ENCODE measurements at places on chromosomes 12 and 14.
A peak's percentile ranks its signal among the peaks of the same experiment; 100 is the strongest.

DNA sequence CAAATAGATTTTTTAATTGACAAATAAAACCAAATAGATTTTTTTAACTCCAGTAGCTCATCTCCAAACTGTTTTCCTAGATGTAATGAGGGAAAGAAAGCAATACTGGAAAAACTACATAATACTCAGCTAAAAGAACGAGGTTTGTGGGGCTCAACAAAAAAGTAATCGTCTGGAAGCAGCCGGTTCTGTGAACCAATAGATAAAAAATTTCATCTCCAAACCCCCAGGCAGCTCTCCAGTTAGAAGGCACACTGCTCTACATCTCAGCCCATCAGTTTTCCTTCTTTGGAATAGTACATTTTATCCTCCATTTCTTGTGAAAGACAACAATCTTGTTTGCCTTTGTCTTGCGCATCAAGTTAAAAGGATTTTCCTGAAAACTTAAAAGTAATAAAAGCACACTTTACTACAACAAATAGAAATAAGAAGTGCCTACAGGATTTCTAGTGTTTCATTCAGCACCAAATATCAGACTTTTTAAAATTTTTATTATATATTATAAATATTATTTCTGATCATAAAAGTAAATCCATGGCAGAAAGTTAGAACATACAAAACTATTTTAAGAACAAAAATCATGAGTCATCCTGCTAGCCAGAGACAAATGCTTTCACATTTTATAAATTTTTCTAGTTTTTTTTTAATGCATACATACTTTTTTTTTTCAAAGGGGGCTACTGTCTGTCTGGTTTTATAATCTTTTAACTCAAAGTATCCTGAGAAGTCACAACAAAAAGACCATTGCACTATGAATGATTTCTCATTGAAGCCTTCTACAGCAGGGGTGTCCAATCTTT, 67.7 kb downstream of the EPS8 start:
- DNase-seq, result no peak

DNA sequence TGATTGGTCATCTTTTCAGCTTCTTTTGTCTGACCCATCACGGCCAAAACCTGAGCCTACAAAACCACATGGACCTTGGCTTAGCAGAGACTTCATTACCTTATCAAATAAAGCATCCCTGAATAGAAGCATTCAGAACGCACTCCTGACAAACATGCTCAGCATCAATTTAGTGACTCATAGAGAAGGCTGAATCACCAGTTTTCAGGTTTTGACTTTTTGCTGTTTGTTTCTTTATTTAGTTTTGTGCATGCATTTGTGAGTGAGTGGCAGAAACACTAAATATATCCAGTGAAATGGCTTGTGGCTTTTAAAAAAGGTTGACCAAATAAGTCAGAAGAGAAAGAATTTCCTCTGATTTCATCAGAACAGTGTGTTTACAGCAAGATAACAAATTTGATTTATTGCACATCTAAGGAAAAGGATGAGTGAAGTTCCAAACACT, 19.0 kb upstream of the OVCH1 start:
- DNase-seq, result no peak

DNA sequence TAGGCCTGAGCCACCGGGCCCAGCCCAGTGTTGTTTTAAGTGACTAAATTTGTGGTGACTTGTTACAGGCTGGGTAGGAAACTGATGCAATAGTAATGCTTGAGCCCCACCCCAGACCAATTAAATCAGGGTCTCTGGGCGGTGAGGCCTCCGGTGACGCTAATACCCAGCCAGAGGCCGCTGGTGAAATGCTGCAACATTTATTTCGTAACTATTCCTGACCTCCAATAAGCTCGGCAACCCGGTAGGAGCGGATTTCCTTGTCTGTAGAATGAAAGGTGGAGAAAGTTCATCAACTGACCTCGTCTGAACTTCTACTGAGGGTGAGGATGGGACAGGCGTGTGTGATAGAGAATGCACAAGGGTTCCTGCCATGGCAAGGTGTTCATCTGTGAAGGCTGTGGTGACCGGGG, 42.3 kb downstream of the FZD10 start:
- DNase-seq, result no peak

GRCh38 chr14:75800792-75801191, 139.7 kb downstream of the TTLL5 start:
- no peak for DNase-seq

GRCh38 chr14:65035049-65035448, 48.4 kb downstream of the FNTB start:
- DNase-seq, result peak; percentile 69

DNA sequence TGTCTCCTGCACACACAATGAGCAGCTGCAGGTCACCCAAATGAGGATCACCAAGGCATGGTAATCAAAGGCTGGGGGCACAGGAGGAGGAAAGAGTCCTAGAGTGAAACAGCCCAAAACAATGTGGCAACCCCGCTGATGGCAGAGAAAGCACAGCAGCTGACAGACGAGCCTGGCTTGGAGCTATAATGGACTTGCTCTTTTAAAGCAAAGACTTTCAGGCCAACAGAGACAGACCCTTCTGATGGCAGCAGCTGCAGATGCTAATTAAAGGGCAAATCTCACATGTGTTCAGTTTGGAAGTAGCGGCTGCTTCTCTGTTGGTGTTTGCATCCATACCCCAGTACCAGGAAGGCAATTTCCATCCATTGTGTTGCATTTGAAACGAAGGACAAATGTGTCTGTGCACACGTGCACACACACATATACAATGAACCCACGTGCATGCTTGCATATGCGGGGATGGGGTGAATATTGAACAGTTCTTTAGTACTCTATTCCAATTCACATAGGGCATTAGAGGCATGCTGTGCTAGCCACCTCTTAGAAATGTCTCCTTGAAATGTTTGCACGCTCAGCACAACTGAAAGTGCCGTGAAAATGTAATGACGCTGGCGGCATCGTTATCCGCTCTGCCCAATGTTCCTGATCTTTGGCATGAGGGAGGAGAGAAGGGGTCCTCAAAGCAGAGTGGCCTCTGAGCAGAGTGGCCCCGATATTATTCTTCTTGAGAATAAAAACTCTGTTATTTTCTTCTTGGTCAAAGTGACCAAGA, 38.1 kb downstream of the CIT start:
- no peak for DNase-seq

GRCh38 chr12:29990971-29991370, 207.2 kb upstream of the TMTC1 start:
- DNase-seq, result no peak

DNA sequence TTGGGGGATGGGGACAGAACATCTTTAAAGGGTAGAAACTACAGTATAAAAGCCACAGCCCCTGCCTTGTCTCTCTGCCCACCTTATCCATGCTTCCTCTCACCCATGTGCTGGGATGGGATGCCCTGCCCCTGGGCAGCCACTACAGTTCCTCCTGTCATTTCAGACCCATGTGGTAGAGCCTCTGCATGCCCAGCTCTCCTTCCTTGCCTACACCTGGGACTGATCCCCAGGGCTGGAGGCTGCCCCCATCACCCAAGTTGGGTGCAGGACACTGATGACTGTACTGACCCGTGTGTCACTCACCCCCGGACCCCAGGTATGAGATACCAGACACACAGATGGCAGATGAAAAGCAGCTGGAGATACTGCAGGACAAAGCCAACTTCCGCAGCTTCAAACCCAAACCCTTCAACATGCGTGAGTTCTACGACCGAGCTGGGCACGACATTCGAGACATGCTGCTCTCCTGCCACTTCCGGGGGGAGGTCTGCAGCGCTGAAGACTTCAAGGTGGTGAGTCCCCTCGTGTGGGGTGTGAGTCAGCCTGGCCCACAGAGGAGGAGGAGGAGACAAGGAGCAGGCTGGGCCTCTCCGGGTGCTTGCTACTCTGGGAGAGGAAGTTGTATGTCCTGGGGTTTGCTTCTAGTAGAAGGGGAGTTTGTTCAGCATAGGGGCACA, 2.2 kb downstream of the ASIC1 start:
- DNase-seq, result no peak

GRCh38 chr14:29925101-29925722, 2.4 kb downstream of the PRKD1 start:
- DNase-seq, result no peak

- peak; percentile 86 for DNase-seq
Observed at GRCh38 chr12:57611108-57611826, at the start of gene ARHGEF25. Gene ARHGEF25, plus strand, starts transcription at chr12:57611435. Its CDS starts 460 bp downstream, at chr12:57611895.

GRCh38 chr12:55972911-55973598, 823 bp upstream of the RAB5B start:
- DNase-seq, result no peak

DNA sequence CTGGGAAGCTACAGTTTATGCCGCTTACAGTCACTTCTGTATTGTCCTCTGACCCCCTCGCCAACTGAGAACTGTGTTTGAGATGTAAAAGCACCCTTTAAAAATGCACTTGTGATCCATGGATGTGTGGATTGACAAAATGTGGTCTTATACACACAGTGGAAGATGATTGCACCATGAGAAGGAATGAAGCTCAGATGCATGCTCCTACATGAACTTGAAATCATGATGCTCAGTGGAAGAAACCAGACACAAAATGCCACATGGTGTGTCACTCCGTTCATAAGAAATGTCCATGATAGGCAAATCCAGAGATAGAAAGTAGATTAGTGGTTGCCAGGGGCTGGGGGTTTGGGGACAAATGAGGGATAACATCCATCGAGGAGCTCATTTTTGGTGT, 58.0 kb downstream of the PITPNM2 start:
- DNase-seq, result no peak

DNA sequence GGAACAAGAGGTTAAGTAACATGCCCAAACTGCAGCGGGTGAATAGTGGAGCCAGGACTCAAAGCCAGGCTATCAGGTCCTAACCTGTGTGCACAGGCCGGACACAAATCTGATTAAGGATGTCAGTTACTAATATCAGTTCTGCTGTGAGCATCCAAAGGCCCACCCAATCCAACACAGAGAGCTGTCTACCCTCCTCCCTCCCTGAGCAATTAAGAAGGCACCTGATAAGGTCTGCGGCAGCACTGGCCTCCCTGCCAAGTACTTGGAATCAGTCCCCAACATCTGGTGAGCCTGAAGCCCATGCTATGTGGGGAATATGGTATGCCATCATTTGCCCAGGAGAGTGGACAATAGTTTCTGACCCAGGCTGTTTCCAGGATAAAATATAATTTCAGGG, 3.9 kb downstream of the HEBP1 start:
- DNase-seq, result no peak

DNA sequence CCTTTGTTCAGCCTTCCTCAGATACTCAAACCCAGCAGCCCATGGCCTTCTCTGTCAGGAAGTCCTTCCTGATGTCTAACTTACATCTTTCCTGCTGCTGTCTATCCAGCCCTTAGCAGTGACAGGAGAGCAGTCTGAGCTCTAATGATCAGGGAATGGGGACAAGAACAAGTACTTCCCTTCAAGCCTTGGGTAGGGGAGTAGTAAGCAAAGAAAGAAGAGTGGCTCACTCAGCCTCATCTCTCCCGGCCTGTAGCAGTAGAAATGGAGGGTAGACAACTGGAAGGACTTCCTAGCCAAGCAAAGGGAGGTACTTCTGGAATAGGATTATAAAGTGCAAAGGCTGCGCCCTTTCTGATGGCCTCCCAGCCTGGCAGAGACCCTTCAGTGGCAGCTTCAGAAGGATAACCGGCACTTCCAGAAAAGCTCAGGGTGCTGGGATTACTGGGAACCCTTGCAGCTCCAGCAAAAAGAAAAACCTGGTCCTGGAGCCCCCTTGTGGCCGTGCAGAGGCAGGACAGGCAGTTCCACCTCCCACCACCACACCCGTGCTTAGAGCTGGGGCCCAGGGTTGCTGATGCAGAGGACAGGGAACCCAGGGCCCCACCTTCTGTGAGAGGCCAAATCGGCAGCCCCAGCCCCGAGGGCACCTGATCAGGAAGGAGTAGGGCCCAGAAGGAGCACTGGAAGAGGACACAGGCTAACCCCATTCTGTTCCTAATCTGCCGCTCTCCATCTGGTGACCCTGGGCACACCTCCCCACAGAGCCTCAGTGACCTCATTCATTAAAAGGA, 12.4 kb upstream of the SMUG1 start:
- peak; percentile 61 for DNase-seq

DNA sequence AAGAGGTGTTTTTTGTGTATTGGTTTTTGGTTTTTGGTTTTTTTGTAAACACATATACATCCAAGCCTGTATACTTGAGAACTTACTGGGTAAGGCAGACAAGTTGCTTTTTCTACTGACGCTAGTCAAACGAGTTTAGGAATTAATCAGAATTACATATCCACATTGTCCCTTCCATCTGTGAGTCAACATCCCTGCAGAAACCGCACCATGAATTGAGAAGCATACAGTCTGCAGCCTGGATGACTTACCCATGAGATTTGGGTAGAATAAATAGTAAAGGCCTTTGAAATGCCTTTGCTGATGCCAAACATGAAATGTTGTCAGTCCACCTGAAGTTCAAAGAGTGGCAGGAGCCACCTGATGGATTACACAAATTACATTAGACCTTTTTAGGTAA, 21.4 kb upstream of the C12orf42 start:
- DNase-seq, result no peak

GRCh38 chr14:69539631-69540410, 34.9 kb downstream of the CCDC177 start:
- peak; percentile 23 for DNase-seq

GRCh38 chr12:26369588-26369987, 174.2 kb downstream of the SSPN start:
- no peak for DNase-seq

GRCh38 chr12:132710043-132710404, 618 bp upstream of the PGAM5 start:
- DNase-seq, result no peak

DNA sequence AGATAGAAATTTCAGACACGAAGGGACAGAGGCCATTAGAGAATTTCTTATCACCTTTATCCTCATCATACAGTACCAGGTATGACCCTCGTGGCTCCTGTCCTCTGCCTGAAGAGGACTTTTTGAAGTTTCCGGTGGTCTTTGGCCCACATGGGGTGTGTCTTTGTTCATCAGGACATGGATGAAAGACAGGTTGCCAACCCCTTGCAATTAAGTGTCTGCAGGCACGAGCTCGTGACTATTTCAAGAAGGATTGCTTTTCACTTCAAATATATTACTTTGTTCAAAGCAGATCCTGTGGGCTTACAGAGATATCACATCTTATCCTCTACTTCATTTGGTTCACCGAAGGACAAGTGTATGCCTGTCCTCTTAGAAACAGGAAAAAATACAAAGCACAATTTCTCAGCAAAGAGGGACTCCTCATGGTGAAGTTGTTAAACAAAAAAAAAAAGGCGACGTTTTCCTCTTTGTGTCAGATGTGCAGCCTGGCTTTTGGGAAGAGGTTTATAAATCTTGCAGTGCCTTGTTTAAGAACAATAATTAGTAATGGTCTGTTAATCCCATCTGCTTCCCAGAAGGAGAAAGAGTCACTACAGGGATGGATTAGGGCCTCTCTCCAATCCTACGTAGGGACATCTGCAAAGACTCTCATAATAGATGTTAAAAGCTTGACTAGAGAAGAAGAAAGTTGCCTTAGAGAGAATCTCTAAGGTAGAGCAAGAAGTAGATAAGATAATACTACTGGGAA, 13.5 kb upstream of the FAM234B start:
- no peak for DNase-seq

All from heart right ventricle (tissue), 16 donors.